Stimulated activated CD4-positive, alpha-beta T cell treated with anti-CD3 and anti-CD28 coated beads, Interleukin-2, amount 100 ng/mL, for 4 hours (primary cell): ENCODE measurements at places on chromosomes 6 and 20.

DNA sequence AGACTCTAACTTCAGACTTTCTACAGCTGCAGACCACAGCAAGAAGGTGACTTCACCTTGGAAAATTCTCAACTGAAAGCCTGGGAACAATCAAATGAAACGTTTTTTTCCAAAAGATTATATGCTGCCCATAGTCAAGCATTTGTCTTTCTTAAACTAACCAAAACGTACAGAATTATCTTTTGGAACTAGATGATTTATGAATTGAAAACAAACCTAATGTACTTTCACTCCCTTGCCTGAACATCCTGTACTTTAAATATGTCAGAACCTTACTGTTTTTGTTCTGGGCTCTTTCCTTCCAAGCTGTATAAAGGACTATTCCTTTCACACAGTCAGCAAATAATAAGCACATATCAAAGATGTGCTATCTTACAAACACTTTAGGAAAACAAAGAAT, 62.4 kb upstream of the TNFAIP3 start:
- DNase-seq: no peak

GRCh38 chr6:16345449-16346330, 107.3 kb downstream of the GMPR start:
- no peak for DNase-seq

- no peak for DNase-seq
Observed at GRCh38 chr6:15423286-15423993, 177.6 kb downstream of the JARID2 start.

- no peak for DNase-seq
Observed at GRCh38 chr6:35719830-35720733, 16.8 kb upstream of the ARMC12 start.

DNA sequence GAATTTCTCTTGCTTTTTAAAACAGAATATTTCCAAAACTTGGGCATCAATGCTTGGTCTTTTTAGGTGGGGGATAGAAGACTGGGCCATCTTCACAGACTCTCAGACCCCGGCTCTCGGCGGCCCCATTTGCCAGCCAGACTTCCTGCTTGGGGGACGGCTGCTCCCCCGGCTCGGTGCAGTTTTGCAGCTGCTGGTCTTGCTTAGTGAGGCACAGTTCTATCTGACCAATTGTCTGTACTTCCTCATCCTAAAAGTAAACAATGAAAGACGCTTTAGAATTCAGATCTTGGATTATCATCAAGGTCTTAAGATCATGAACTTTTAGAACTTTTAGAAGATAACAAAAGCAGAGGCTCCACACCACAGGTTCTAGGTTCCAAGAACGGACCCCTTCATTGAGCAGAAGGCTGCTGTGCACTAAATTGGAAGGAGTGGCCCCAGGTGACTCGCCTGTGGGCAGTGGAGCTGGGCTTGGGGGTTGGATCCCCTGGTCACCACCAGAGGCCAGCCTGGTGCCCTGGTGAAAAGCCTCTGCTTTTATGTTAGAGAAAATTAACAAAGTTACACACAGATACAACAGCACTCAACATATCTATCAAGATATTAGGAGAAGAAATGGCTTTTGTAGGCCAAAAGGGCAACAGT, 26.7 kb downstream of the RNASET2 start:
- no peak for DNase-seq

- no peak for DNase-seq
Observed at GRCh38 chr6:135938576-135939207, 87.2 kb downstream of the PDE7B start.

- DNase-seq: no peak
Observed at GRCh38 chr6:159892053-159892452, 1.3 kb downstream of the MAS1 start.

DNA sequence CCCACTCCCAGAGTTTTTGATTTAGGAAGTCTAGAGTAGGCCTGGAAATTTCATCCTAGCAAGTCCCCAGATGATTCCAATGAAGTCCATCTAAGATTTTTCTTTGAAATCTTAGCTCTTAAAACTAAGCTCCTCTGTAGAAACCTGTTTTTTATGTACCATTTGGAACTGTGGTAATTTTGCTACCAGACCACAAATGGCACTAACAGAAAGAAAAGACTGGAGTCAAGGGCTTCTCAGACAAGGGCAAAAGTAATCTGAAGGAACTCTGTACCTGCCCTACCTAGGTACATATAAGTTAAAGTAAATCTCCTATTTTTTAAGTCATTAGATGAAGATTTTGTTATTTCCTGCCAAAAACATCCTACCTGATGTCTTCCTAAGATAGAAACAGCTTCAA, 155.0 kb upstream of the HTR1E start:
- DNase-seq: no peak

DNA sequence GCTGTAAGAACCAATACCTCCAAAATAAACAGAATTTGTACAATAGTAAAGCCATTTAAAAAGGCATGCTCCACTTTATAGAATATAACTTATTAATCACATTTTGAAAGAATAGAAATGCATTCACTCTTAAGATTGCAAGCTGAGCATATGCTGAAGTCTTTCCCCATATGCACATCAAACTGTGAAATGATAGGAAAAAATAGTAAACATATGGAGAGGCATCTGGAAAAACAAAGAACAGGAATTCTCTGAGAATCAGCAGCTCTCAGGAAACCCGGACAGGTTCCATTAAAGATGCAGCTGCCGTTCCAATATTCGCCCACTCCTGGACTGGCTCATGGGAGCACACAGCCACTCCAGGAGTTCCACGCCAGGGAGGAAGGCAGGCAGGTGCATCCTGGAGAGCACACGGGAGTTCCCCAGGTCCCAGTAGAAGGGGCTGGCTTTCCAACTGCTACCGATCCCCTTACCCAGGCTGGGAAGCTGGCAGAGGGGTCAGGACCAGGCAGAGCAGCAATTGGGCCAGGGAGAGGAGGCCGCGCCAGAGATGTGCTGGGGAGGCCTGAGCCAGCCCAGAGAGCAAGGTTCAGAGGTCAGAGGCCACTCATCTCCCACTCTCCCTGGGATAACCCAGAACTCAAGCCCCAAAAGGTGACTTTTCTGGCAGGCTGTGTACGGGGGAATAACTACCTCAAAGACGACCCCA, 111.1 kb downstream of the DLL1 start:
- DNase-seq: no peak

GRCh38 chr20:35339007-35339406, 46.8 kb upstream of the FAM83C start:
- no peak for DNase-seq

- DNase-seq: no peak
Observed at GRCh38 chr20:57698867-57699275, 10.9 kb downstream of the PMEPA1 start.

- no peak for DNase-seq
Observed at GRCh38 chr6:81621816-81622395, 130.6 kb downstream of the TENT5A start.

DNA sequence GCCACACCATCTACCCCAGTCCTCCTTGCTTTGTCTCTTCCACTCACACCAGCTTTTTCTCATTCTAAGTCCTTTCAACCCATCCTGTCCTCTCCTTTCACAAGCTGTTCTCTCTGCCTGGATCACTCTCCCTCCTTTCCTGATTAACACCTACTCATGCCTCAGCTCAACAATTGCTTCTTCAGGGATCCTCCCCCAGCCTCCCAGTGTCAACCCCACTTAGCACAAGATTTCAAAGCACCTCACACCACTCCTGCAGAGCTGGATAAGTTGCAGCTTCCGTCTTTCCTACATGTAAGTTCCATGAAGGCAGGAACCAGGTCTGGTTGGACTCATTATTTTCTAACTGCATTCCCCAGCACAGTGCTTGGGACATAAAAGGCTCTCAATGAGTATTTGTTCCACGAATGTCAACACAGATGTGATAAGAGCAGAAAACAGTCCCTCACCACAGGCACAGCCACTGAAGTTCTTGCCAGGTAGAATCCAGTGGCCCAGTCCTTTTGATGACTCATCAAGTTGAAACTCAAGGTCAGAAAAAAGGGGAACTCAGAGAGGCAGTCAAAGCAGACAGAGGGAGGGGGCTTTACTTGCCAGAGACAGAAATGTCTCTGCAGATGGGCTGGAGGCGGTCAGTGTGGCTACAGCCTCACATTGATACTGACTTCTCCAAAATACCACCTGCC, 193.4 kb upstream of the PRDM1 start:
- DNase-seq: no peak

DNA sequence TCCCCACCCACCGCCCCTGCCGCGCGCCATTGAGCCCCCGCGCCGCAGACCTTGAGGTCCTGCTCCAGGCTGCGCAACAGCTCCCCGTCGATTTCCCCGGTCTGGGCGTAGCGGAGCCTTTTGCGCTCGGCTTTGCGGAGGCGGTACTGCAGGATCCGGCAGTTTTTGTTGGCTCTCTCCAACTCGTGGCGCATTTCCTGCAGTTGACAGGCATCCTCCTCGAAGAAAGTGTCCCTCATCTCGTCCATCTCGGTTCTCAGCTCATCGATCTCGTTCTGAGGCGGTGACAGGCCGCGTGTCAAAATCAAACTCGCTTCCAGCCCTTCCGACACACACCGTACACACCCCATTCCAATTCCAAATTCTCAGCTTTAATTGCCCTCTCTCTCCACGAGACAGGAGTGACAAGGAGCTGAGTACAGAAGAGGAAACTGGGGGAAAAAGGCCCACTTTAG, 4.3 kb downstream of the MTCL3 start:
- no peak for DNase-seq

DNA sequence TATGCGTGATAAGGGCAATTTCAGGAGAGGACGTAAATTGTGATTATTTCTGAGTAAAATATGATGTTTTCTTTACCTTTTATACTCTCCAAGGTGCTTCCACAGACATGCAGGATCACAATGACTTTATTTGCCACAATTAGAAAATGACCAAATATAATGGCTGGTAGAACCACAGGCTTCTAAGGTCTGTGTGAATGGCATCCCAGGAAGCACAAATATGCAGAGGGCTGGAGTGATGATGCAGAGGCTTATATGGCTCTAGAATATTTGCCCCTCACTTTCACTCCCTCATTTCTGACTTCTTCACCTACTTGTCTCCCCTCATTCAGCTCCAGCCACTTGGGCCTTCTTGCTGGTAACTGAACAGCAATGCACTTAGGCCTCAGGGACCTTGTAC, 502.1 kb upstream of the MAP3K7 start:
- DNase-seq: no peak

DNA sequence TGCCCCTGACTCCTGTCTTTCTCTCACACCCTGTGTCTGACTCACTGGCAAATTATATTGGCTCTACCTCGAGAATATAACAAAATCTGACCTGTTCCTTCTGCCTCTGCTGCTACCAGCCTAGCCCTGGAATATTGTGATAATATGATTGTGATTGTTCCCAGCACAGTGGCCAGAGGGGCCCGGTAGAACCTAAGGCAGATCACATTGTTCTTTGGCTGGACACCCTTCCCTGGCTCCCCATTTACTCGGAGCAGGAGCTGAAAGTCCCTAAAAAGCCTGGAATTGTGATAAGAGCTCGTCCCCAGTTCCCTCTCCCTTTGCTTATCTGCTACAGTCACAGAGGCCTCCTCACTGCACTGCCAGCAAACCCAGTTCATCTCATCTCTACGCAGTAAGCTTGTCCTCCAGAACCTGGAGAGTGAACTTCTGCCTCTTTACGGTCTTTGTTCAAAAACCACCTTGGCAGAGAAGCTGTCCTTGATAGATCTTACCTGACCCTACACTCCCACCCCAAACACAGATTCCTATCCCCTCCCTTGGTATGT, 21.8 kb downstream of the SERPINB6 start:
- DNase-seq: no peak

GRCh38 chr20:33539129-33539528, 49.2 kb downstream of the CBFA2T2 start:
- no peak for DNase-seq

- DNase-seq: no peak
Observed at GRCh38 chr20:11411765-11412164, 505.9 kb upstream of the BTBD3 start.

DNA sequence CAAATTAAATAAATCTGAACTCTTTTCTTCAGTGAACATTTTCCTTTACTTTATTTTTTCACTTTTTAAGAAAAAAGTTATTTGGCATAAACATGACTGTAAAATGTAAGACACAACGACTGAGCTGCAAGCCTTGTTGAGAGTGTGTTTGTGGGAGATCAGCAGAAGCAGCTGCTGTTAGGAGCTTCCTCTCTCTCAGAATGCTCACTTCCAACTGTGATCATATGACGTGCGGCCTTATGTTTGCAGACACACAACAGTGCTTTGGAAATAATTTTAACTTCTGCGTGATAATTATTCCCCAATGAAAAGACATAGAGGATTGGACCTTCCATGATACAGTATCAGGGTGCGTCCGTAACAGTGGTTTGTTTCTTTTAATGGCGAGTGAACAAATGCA, 104.0 kb downstream of the ARHGAP18 start:
- DNase-seq: no peak

DNA sequence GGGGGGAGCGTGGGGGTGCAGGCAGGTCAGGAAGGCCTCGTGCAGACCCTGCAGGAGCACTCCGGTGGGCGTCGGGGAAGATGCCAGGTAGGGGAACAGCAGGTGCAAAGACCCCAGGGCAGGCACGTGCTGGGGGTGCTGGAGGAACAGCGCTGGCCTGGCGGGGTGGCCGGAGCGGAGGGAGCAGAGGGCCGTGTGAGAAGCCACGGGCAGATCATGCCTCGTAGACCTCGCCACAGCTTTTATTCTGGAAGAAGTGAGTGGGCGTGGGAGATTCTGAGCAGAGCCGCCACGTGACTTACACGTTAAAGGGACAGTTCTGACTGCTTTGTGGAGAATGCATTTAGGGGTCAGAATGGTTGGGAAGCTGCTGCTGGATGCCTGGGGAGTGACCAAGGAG, 9.3 kb downstream of the NTSR1 start:
- DNase-seq: no peak

- peak; percentile 68 for DNase-seq
Observed at GRCh38 chr20:18587665-18588573, at the start of gene DTD1. TSS of gene DTD1 (plus strand) at chr20:18588054. CDS start at chr20:18588073, 19 bp downstream.

GRCh38 chr6:143556529-143556928, 45.0 kb upstream of the FUCA2 start:
- DNase-seq: no peak

GRCh38 chr6:110415086-110415916, at the start of gene DDO:
TSS of gene DDO (minus strand) at chr6:110415575. CDS start at chr6:110413462, 2,113 bp downstream.
- DNase-seq: no peak

DNA sequence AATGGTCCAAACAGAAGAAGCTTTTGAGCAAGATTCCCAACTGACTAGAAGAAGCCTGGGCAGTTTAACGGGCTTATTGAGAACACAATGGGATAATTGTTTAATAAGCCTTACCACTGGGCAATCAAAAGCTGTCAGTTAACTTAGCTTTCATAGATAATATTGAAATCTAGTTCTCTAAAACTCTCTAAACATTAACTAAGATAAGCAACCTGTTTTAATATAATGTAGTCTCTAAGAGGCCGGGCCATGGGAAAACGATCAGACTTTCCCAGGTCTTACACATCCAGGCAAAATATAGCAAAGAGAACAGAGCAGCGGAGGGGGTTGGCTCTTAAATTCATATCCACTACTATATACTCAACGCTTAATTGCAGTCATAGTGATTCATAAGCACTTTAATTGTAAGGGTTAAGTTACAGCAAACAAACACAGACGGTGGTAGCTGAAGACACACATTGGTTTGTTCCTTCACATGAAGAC, 128.0 kb upstream of the FAM83B start:
- no peak for DNase-seq

GRCh38 chr6:43254138-43254817, 11.0 kb downstream of the TTBK1 start:
- DNase-seq: no peak

GRCh38 chr20:53918949-53919361, 151.4 kb downstream of the BCAS1 start:
- no peak for DNase-seq
